Kidney (tissue), 22 donors: ENCODE measurements at places on chromosomes 6 and 20. TPM values are rescaled to one million over a fixed set of nuclear protein-coding genes. Genes with fewer than 3 reads are reported as not detected.

DEFB132 gene
- total RNA-seq, result not detected

MUC21 gene
- total RNA-seq, result not detected

OR2H2 gene
- not detected for total RNA-seq

TCP1 gene
- total RNA-seq, result 130 TPM

LGSN gene
- total RNA-seq, result 0.19 TPM

PSORS1C2 gene
- total RNA-seq, result not detected

EYA4 gene
- 5.0 TPM for total RNA-seq

CRIP3 gene
- total RNA-seq, result 5.6 TPM

TOP1 gene
- 49.9 TPM for total RNA-seq

EMILIN3 gene
- 0.50 TPM for total RNA-seq

ENPP4 gene
- 28.8 TPM for total RNA-seq

CPNE5 gene
- total RNA-seq, result 7.1 TPM

GRCh38 chr6:163719028-163719742 lies 304.7 kb downstream of the QKI start:
- DNase-seq, result no peak

GRCh38 chr20:54165803-54166202 lies 8.0 kb downstream of the CYP24A1 start:
- DNase-seq, result no peak

GRCh38 chr6:37800703-37801604 lies 18.6 kb upstream of the ZFAND3 start:
- no peak for DNase-seq

DNA sequence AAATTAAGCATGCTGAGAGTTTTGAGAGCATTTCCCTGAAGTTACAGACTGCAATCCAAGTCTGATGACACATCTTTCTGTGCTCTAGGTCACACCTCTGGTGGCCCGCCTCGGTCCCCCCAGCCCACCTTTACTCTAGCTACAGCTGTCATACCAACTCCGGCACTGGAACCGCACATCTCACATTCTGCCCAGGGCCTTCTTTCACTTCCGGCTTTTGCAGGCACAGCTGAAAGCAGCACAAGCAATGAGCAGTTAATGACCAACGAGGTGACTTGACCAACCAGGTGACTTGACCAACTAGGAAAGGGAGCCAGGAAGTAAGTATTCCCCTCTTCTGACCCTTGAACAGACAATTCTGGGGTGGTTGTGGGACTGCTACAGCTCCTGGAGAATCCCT lies 88.6 kb upstream of the MOCS1 start:
- DNase-seq, result no peak

DNA sequence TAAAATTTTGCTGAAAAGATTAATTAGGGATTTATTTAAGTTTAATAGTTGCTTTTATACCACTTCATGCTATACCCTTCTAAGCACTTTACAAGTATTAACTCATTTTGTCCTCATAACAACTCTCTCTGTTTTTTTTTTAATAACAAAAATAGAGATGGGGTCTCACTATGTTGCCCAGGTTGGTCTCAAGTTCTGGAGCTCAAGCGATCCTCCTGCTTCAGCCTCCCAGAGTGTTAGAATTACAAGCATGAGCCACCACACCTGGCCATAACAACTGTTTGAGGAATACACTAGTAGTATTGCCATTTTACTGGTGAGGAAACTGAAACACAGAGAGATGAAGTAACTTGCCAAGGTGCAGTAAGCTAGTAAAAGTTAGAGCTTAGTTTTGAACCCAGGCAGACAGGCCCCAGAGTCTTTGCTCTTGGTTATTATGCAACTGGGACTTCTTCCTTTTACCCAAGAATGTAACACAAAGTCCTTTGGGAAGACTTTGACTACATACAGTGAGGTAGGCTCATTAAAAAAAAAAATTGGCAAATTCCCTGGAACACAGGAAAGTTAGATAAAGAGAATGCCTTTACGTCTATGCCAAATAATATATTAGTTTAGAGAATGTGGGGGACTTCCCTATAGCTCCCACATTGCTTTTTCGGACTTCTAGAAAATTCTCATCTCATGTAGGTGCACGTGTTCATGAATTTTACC lies 11.4 kb downstream of the ANKS1A start:
- no peak for DNase-seq

- DNase-seq, result no peak
These were observed 251.0 kb downstream of the RNGTT start for GRCh38 chr6:88712243-88712936.

- peak; percentile 2 for DNase-seq
These were observed 78.3 kb upstream of the MMS22L start for GRCh38 chr6:97361286-97361685.

- no peak for DNase-seq
These were observed 996 bp upstream of the NFKBIE start for GRCh38 chr6:44266347-44266746.

DNA sequence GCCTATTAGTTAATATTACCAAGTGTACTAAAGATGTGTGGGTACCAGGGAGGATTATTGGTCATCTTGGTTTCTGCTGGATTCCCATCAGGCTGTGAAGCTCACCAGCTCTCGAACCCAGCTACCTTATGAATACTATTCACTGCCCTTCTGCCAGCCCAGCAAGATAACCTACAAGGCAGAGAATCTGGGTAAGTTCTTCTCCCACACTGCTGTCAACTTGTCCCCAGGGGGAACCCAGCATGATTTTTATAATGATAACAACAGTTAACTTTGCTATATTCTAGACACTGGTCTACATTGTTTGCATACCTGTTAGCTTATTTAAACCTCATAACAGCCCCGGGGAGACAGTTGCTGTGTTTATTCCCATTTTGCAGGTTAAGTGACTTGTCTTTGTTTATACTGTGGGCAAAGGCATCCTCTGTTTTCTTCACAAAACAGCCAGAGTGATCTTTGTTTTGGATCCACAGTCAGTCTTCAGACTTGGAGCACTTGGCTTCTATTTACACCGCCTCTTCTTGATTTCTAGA lies 26.5 kb downstream of the TM9SF4 start:
- DNase-seq, result no peak

GRCh38 chr20:52943185-52943841 lies 28.8 kb upstream of the TSHZ2 start:
- DNase-seq, result no peak

DNA sequence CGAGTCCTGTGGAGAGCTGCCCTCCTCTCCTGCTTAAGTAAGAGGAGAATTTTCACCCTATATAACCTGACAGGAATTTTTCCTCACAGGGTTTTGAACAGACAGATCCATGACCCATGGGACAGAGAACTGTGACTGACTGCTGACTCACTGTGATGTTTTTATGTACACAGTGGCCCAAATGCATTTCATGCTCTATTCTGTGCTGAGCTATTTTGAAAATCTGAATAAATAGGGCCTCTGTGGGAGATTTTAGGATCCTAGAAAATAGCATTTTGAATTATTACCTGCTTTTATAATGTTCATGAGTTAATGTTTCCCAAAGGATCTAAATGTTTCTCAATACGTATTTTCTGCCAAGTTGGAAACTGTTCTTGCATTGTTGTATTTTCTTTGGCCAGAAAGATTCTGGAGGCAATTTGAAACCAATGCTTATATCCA lies 577.4 kb downstream of the HTR1B start:
- peak; percentile 33 for DNase-seq

GRCh38 chr20:56389807-56390206 lies 2.2 kb downstream of the AURKA start:
- DNase-seq, result no peak

DNA sequence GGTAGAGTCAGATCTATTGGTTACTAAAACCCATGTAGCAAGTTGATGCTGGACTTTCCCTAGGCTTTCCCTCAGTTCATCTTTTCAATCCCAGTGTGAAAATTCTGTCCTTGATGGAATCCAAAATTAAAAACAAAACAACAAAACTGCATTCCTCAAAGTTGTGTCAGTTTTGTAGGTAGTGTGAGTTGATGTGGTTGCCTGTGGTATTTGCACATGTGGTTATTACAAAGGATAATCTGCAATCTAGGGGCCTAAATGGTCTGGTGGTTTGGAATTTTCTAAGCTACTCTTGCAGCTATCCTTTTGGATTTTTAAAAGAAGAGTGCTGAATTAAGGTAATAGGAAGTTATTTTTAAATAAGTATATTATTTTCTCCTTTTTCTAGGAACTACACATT lies 132.2 kb upstream of the SCGN start:
- DNase-seq, result no peak

GRCh38 chr6:32116674-32117073 lies 7.5 kb upstream of the TNXB start:
- no peak for DNase-seq

DNA sequence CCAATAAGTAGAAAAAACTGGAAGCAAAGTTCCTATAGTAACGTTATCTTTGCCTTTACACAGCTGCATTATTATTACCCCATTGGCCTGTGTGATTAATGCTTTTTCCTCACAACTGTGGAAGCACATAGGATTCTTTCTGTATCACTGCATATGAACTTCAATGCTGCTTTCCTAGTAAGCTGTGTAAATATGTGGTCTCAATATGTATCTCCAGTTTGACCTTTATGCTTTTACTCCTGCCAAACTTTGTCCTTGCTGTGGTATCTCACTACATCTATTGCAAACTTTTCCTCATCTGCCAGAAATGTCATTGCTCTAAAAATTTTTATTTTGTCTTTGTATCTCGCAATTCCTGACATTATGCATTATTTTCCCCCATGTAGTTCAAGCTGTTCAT lies 168.6 kb downstream of the ZFAND3 start:
- peak; percentile 39 for DNase-seq

- no peak for DNase-seq
These were observed 382.7 kb downstream of the HDGFL1 start for GRCh38 chr6:22952097-22952496.

DNA sequence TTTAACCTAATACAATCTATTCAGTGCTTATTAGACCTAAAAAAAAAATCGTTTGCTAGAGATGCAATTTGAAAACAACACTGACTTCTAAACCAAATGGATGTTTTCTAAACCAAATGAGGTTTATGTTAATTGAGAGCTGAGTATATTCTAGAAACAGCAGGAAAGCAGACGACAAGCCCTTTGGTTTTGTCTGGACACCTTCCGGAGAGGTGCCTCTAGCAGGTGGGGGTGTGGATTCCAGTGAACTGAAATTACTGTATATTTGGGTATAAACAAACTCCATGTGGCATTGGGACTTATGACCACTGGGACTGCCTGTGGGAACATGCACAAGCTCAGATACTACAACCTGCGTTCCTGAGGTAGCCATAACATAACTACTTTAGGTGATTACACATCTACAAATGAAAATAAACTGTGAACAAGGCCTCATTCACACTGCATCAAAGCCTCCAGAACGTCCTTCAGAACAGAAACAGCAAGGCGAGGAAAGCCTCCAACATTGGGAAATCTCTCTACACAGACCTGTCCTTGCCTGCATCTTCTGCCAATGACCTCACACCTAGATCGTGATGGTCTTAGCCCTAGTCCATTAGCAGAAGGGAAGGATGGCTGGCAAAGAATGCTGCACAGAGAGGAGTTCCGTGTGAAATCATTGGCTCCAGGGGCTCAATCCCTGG lies 206.8 kb upstream of the FOXQ1 start:
- DNase-seq, result no peak

DNA sequence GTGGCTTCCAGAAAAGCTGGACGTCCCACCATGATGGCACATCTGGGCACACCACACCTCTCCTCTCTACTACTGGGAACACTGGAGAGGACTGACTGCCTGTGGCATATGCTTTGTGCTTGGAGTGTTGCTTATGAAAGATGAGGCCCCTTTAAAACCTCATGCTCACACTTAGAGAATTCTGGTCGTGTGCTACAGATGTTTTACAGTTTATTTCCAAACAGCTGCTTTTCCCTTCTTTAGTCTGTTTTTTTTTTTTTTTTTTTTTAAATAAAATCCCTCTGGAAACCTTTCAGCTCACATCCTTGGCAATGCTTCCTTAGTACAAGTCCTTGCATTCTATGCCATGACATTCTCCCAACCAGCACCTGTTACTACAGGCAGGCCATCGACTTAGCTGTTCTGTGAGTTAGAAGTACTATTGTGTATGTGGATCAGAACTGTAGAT lies 60.3 kb downstream of the BMP6 start:
- peak; percentile 58 for DNase-seq

- DNase-seq, result no peak
These were observed 248.1 kb downstream of the PTPRT start for GRCh38 chr20:42941629-42942028.
